ENCODE measurements at places on chromosomes 12 and 14. TPM values are rescaled to one million over a fixed set of nuclear protein-coding genes. Genes with fewer than 3 reads are reported as not detected.

GRCh38 chr12:109726106-109726497, 12.5 kb downstream of the FAM222A start:
- DNase-seq: no peak

- DNase-seq: no peak
Observed at GRCh38 chr12:99311373-99311772, 336.2 kb upstream of the GARIN6 start.

The DCN gene
- not detected for total RNA-seq

The FKBP11 gene
- total RNA-seq: 26.1 TPM

Data from activated B cell treated with CpG ODN at 0.5 μM for 24 hours (primary cell).